A549 treated with dexamethasone at 1 μM for 4 hours (cell line): ENCODE measurements at places on chromosomes 2 and 18. TPM values are rescaled to one million over a fixed set of nuclear protein-coding genes. Genes with fewer than 3 reads are reported as not detected.

Gene FAM124B
- 0.05 TPM in 1 of 5 replicates, not detected in the others for total RNA-seq

Gene UGT1A10
- 0.05 TPM in 1 of 5 replicates, not detected in the others for total RNA-seq

Gene MARCHF4
- total RNA-seq, result 20.0 to 28.3 TPM (median 23.3 TPM) in 5 replicates

Gene LRRC30
- not detected in 5 replicates for total RNA-seq

Gene UGT1A5
- 0.06 TPM in 1 of 5 replicates, not detected in the others for total RNA-seq

Gene ATP6V1C2
- total RNA-seq, result 0.11 to 0.37 TPM (median 0.14 TPM) in 5 replicates

Gene MOB4
- 23.7 to 32.3 TPM (median 28.2 TPM) in 5 replicates for total RNA-seq

Gene IL37
- 0.23 TPM in 1 of 5 replicates, not detected in the others for total RNA-seq

Gene C1GALT1C1L
- 2.1 to 2.4 TPM (median 2.3 TPM) in 5 replicates for total RNA-seq

Gene ABCG8
- total RNA-seq, result 0.04 TPM in 1 of 5 replicates, not detected in the others
